Activated CD8-positive, alpha-beta memory T cell treated with anti-CD3 and anti-CD28 coated beads for 4 hours (primary cell): ENCODE measurements at places on chromosomes 5 and 9.

GRCh38 chr9:33480976-33481375 lies 7.3 kb upstream of the NOL6 start:
- DNase-seq, result no peak

DNA sequence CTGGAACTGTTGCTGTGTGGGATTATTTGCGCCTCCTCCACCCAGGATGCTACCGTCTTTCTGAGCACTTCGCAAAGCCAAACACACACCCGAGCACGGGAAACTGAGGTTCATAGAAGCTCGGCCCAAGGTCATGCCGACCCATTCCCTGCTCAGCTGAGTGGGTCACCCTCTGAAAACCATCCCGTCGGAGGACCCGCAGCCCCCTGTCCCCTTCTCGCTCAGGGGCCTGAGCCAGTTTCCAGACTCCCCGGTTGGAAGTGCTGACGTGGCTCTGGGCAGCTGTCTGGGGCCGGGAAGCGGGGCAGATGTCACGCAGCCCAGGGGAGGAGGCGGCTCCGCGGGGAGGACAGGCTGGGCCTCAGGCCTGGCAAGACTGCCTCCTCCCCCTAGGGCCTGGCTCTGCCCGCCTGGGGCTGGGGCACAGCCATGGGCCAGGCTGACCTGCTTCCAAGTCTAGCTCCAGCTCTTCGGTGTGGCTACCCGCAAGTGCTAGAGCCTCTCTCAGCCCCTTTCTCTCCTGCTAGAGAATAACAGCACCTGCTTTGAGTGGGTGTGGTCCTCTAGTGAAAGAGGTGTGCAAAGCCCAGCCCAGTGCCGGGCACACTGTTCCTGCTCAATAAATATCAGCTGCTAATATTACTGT lies 9.9 kb upstream of the CXXC5 start:
- no peak for DNase-seq

- DNase-seq, result no peak
These were observed 234.8 kb downstream of the RFK start for GRCh38 chr9:76159293-76159926.

DNA sequence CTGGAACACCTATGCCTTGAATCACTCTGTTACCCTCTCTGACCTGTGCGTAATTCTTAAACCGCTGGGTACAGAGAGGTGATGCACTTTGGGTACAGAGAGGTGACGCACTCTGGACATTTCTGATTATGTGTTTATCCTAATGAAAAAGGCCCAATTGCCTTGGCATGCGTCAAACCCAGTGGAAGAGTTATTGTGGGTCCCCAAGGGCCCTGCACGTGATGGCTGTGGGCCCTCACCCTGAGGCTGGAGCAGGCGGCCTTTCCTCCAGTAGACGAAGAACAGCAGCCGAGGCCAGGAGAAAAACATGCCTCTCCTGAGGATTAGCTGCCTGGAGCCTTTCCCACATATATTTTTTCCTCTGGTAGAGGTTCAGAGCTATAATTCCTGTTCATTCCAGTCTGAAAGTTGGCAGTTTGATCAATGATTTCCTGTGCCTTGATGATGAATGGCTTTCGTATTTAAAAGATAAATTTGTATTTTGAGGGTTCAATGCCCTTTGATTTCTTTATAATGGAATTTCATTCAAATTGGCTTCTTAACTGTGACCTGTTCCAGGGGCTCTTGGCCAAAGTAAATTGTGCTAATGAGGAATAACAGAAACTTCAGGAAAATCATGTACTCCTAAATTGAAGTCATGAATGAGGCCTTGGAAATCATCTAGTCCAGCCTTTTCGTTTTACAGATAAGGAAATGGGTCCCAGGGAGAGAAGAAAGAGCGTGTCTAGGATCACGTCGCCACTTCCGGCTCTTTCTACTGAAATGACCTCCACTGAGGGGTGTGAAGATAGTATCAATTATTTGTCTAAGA lies 22.8 kb downstream of the ACER2 start:
- DNase-seq, result no peak

- no peak for DNase-seq
These were observed 42.1 kb downstream of the LRRTM2 start for GRCh38 chr5:138833080-138833479.

- no peak for DNase-seq
These were observed 67.8 kb upstream of the TBC1D2 start for GRCh38 chr9:98323051-98323830.

DNA sequence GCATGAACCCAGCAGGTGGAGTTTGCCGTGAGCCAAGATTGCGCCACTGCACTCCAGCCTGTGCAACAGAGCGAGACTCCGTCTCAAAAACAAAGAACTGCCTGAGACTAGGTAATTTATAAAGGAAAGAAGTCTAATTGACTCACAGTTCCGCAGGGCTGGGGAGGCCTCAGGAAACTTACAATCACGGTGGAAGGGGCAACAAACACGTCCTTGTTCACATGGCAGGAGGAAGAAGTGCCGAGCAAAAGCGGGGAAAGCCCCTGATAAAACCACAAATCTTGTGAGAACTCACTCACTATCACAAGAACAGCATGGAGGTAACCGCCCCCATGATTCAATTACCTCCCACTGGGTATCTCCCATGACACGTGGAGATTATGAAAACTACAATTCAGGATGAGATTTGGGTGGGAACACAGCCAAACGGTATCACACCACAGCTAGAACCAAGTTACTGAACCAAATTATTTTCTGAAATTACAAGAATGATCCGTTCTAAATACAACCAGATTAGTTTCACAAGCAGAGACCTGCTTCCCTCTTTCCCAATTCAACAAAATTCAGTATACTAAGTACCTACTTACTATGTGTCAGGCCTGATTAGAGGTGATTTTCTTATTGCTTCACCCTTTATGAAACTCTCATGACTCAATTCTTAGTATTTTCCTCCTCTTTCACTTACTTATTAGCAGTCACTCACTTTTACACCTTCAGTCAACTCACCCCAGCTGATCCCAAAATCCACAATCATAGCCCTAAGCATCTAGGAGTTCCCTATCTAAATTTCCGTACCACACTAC lies 8.4 kb downstream of the UBTD2 start:
- no peak for DNase-seq

DNA sequence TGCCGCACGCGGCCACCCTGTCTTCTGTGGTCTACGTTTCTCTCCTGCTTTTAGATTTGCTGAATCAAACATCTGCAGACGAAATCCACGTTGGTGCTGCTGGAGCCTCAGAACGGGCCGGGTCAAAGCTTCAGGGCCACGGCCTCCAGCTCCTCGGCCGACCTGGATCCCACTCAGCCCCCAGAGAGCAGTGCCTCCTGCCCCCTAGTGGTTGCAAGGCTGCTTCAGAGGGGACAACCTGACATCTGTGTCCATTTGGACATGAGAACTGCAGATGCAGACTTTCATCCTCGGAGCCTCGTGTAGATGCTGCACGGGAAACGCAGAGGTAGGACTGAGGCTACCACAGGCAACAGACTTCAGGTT lies 23.0 kb upstream of the SLC6A3 start:
- no peak for DNase-seq
